Epithelial cell of alveolus of lung (primary cell): ENCODE measurements at places on chromosomes 4 and X. TPM values are rescaled to one million over a fixed set of nuclear protein-coding genes. Genes with fewer than 3 reads are reported as not detected.

CITED1 gene
- total RNA-seq: not detected in 2 replicates

GPR50 gene
- total RNA-seq: not detected in 2 replicates

NFXL1 gene
- total RNA-seq: 5.0 and 22.4 TPM in 2 replicates

TRO gene
- total RNA-seq: 14.2 and 37.3 TPM in 2 replicates

ZNF157 gene
- total RNA-seq: under 0.01 TPM in 1 of 2 replicates, not detected in the other

ARFIP1 gene
- total RNA-seq: 25.9 and 32.8 TPM in 2 replicates

TRIM60 gene
- total RNA-seq: not detected in 2 replicates

CACNA1F gene
- total RNA-seq: not detected in 2 replicates

SMIM9 gene
- not detected in 2 replicates for total RNA-seq

ALPK1 gene
- total RNA-seq: 6.7 and 14.1 TPM in 2 replicates

UNC5C gene
- 6.7 and 11.4 TPM in 2 replicates for total RNA-seq

MAGEB10 gene
- not detected in 2 replicates for total RNA-seq

DUX4 gene
- total RNA-seq: not detected in 2 replicates
